ENCODE measurements at places on chromosomes 6 and 20. TPM values are rescaled to one million over a fixed set of nuclear protein-coding genes. Genes with fewer than 3 reads are reported as not detected.

TMEM200A gene
- 18.9 TPM for total RNA-seq

DEFB132 gene
- total RNA-seq = not detected

TRIM10 gene
- total RNA-seq = not detected

FERMT1 gene
- 98.4 TPM for total RNA-seq

SLC17A4 gene
- total RNA-seq = not detected

KIF6 gene
- 0.16 TPM for total RNA-seq

RNF182 gene
- total RNA-seq = not detected

SLC44A4 gene
- total RNA-seq = not detected

RBPJL gene
- total RNA-seq = not detected

FUT9 gene
- total RNA-seq = not detected

FAM184A gene
- total RNA-seq = 0.53 TPM

SYNJ2 gene
- 10.2 TPM for total RNA-seq

E2F1 gene
- total RNA-seq = 3.2 TPM

CBFA2T2 gene
- total RNA-seq = 7.6 TPM

OR10C1 gene
- total RNA-seq = not detected

C20orf202 gene
- total RNA-seq = not detected

HDGFL1 gene
- not detected for total RNA-seq

TREML1 gene
- total RNA-seq = not detected

MDFI gene
- total RNA-seq = 415 TPM

ZNF292 gene
- 4.2 TPM for total RNA-seq

PGC gene
- not detected for total RNA-seq

ERVFRD-1 gene
- total RNA-seq = not detected

PRR18 gene
- total RNA-seq = not detected

NKAPL gene
- total RNA-seq = 0.23 TPM

TBP gene
- 13.9 TPM for total RNA-seq

GNAS-AS1 gene
- total RNA-seq = 0.62 TPM

PRSS16 gene
- 12.2 TPM for total RNA-seq

PI16 gene
- total RNA-seq = not detected

ASCC3 gene
- total RNA-seq = 43.7 TPM

ANGPT4 gene
- not detected for total RNA-seq

ALDH8A1 gene
- not detected for total RNA-seq

TSPO2 gene
- total RNA-seq = not detected

SLC35B3 gene
- total RNA-seq = 10.7 TPM

VNN1 gene
- total RNA-seq = 0.46 TPM

CARMIL1 gene
- 21.0 TPM for total RNA-seq

PDE7B gene
- under 0.01 TPM for total RNA-seq

ZCCHC3 gene
- total RNA-seq = 11.5 TPM

B3GALT4 gene
- 2.2 TPM for total RNA-seq

ZSCAN16 gene
- 0.30 TPM for total RNA-seq

BPIFA2 gene
- total RNA-seq = not detected

CDH4 gene
- 2.2 TPM for total RNA-seq

KHDC1L gene
- total RNA-seq = not detected

ZNF165 gene
- total RNA-seq = 4.7 TPM

MATN4 gene
- total RNA-seq = not detected

GDAP1L1 gene
- not detected for total RNA-seq

MUC22 gene
- total RNA-seq = not detected

RCAN2 gene
- total RNA-seq = 0.23 TPM

HLA-DRB5 gene
- total RNA-seq = not detected

NFATC2 gene
- not detected for total RNA-seq

PROKR2 gene
- total RNA-seq = not detected

RPS6KA2 gene
- 49.3 TPM for total RNA-seq

CDSN gene
- 1.7 TPM for total RNA-seq

DEFB125 gene
- total RNA-seq = not detected

TUBB1 gene
- total RNA-seq = not detected
